ENCODE measurements at places on chromosomes 13 and 19. TPM values are rescaled to one million over a fixed set of nuclear protein-coding genes. Genes with fewer than 3 reads are reported as not detected.

- DNase-seq = peak; percentile 55
- peaks cover 39% of the 10 kb centered on the region for H3K4me1 ChIP-seq
- H3K4me3 ChIP-seq = no peak overlapping the region
- no peaks in the 10 kb centered on the region for H3K27me3 ChIP-seq
- H3K36me3 ChIP-seq = no peaks in the 10 kb centered on the region
- H3K27ac ChIP-seq = peak overlapping the region; percentile 55
Measured at GRCh38 chr13:59745392-59745788, 418.3 kb downstream of the DIAPH3 start.

- peak overlapping the region; percentile 84 for H3K27ac ChIP-seq
- peak; percentile 89 for DNase-seq
- H3K27me3 ChIP-seq = no peaks in the 10 kb centered on the region
Measured at GRCh38 chr13:60583196-60583888, 186.3 kb downstream of the TDRD3 start.

- H3K27me3 ChIP-seq = no peaks in the 10 kb centered on the region
- no peaks in the 10 kb centered on the region for H3K4me1 ChIP-seq
- DNase-seq = no peak
- H3K36me3 ChIP-seq = no peaks in the 10 kb centered on the region
Measured at GRCh38 chr13:52882785-52883184, 34.3 kb upstream of the PCDH8 start.

The LILRB2 gene
- total RNA-seq = not detected

The ZFP82 gene
- total RNA-seq = 10.9 TPM

Measured in GM23248 (cell line).